Amygdala (tissue), 56 donors: ENCODE measurements at places on chromosomes 4 and X.

- DNase-seq = no peak
These were observed 16.2 kb downstream of the GPAT3 start for GRCh38 chr4:83552083-83552482.

DNA sequence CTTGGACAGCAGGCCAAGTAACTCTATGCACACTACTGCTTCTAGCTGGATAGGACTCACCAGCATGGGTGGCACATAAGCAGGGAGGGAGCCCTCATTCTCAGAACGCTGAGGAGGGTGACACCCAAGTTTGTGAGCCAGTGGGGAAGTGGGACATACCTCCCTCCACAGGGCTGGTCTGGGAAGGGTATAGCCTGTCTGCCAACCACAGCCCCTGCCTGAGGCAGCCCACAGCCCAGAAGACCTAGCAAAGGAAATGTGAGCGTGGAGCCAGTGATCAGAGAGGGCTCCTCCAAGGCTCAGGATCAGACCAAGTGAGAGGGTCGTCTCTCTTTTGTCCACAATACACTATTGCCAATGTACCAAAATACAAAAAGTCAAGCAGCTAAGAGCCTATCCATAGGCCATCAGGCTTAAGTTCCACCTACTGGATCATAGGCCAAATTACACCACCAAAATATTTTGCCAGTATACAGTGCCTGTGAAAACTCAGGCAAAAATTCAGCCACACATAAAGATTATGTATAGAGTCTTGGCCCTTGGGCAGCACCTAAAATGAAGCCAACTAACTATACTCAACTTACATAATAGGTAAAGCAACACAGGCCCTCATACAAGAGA, 1203.1 kb downstream of the PCDH18 start:
- DNase-seq = no peak

DNA sequence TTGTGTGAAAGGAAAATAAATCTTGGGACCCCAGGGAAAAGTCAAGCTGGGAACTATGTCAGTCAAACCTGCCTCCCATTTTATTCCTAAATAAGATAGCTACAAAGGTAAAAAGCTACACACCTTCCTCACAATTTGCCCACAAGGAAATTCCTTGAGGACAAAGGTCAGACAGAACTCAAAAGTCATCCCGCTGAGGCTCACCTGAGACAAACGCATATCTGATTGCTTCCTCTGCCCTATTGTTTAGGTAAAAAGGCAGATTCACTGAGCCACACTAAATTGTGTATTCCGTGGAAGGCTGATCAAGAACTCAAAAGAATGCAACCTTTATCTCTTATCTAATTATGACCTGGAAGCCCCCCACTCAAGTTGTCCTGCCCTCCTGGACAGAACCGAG, 58.7 kb upstream of the MAML3 start:
- DNase-seq = no peak

GRCh38 chr4:132276185-132276584, 872.9 kb upstream of the PCDH10 start:
- DNase-seq = no peak

DNA sequence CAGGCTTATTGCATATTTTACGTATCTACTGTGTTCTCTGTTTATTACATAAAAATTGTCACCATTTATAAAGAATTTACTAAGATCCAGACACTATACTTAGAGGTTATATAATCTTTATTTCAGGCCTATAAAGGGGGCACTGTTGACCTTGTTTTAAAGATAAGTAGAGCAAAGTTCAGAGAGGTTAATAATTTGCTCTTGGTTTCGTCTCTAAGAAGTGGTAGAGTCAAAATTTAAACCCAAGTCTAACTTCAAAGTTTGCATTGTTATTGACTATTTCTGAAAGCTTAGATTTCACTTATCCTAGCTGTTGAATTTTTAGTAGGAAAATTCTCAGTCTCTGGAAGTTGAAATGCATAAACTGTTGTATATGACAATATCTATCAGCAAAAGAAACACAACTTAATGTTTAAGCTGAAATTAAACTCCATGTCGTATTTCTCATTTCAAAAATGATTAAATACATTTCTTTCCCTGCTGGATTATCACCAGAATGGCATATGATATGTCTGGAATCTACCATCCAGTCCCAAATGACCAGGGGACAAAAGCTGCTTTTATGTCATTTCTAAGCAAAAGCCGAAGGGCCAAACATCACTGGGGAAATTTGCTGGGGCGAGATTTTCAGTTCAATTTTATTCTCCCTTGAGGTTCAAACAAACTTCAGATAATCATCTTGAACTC, 138.4 kb downstream of the SLC7A11 start:
- DNase-seq = no peak

DNA sequence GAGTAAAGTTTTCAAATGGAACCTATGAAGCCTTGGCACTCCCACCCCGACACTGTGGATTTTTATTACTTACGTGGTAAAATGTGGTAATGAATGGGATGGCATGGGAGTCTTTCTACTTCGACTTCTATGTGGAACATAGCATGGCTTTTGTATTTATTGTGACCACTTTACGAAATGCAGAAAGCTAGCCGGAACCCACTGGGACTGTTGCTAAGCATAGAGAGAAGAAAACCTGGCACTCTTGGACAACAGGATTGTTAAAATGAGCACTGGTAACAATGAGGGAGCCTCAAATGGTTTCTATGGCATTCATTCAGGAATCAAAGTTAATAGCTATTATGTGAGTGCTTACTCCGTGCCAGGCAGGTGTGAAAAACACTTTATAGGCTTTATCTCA, 113.3 kb downstream of the PDS5A start:
- no peak for DNase-seq

DNA sequence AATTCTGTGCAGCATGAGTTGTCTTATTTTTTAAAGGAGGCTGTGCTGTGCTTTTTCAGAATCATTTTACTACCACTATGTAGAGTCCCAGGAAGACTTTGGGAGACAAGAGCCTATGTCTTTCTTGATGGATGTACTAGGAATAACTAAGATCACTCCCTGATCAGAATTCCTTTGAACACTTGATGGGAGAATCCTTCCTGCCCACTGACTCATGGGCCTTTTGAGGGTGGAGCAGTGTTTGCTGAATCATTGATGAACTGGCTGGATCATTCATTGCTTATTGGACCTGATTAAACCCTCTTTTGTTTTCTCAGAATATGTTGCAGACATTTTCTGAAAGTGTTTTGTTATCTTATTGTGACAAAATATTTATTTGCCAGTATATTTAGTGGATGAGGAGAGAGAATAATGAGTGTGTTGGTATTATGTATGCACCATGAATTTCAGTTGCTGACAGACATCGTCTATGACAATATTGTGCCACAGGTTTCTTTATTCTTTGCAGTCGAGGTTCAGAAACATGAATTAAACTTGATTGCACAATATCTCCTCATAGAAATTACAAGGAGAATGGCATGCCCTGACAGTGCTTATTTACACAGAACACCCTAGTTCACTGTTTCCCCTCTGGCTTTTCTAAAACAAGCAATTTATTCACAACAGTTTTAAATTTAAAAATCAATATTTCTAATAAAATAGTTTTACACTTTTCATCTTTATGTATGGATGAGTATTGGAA, 36.3 kb downstream of the POU4F2 start:
- no peak for DNase-seq

DNA sequence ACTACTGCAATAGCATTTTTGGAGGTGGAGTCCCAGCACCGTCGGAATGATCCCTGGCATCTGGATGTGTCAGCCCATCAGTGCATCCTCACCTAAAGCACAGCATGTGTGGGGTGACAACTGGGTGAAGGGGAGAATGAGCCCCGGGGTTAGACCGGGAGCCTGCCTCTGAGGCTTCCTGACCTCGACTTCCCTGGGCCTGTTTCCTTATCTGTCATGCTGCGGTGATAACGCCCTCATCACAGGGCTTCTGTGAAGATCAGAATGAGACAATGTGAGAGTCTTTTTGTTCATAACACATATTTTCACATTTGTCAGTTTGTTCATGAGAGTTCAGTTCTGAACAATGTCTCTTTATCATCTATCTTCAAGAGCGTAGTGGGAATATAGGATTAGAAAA, 31.1 kb upstream of the PDLIM3 start:
- no peak for DNase-seq

- DNase-seq = no peak
These were observed 16.1 kb downstream of the PGRMC2 start for GRCh38 chr4:128271551-128271950.

GRCh38 chrX:35150052-35150451, 207.5 kb downstream of the FAM47B start:
- DNase-seq = no peak

GRCh38 chr4:94976371-94977011, 218.7 kb downstream of the BMPR1B start:
- DNase-seq = no peak

- no peak for DNase-seq
These were observed 110.4 kb downstream of the LRBA start for GRCh38 chr4:150904671-150905070.

DNA sequence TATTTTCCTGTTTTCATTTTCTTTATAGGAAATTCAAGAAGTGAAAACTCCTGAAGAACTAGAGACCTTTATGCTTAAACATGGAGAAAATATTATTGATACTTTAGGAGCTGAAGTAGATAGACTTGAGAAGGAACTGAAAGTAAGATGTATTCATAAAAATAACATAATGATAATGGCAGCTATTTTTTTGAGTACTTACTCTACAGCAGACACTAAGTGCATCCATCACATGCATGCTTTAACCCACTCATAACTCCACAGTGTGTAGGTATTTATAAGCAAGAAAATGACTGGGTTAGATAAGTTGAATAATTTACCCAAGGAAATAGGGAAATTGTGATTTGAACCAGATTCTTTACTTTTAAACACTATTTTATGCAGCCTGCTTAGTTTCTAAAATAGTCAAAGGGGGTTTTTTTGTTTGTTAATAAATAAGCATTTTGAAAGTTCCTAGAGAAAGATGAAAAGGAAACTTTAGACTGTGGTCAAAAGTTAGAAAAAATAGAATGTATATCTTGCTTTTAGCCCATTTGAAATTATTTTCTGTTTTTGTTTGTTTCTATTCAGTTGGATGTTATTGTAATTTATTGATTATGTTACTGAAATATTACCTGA, 74.2 kb downstream of the BEND4 start:
- no peak for DNase-seq

- DNase-seq = no peak
These were observed 55.0 kb downstream of the ATP11C start for GRCh38 chrX:139877710-139878414.

DNA sequence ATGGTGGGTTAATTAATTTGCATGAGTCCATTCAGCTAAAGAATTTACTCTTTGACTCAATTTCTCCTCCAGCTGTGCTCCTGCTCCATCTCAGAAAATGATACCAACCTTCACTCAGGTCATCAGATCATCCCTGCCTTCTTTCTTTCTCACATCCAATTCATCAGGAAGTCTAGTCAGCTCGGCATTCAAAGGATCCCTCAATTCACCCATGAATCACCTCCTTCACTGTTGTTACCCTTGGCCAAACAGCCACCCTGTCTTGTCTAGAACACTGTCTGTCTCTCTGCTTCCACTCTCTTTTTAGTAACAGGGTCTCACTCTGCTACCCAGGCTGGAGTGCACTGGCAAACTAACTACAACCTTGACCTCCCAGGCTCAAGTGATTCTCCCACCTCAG, 337.4 kb upstream of the SFRP2 start:
- DNase-seq = no peak

GRCh38 chr4:100062921-100063320, 112.8 kb upstream of the H2AZ1 start:
- DNase-seq = no peak

DNA sequence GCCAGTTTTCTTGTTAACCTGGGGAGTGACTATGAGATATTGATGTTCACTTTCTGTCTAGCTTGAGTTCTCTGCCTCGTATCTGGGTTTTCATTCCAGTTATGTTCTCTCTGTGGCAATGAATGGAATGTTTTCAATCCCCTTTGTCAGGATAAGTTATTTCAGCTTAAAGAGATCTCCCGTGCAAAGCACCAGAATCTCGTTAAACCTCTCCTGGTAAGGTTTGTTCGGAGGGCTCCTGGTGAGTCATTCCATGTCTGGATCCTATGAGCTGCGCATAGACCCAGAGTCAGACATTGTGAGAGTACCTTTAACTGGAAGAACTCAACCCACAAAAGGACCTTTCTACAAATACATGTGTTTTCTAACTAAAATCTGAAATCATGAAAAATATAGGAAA, 51.0 kb downstream of the KDR start:
- no peak for DNase-seq

GRCh38 chrX:19613645-19614323, 98.5 kb upstream of the MAP3K15 start:
- no peak for DNase-seq

DNA sequence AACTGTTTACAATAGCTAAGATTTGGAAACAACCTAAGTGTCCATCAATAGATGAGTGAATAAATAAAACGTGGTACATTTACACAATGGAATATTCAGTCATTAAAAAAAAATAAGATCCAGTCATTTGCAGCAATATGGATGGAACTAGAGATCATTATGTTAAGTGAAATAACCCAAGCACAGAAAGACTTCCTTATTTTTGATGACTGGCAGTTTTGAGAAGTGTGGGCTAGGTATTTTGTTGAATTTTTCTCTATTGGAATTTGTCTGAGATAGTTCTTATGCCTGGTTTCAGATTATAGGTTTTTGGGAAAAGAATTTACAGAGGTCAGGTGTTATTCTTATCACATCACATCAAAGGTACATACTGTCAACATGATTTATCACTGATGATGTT, 293.8 kb upstream of the ARSJ start:
- no peak for DNase-seq

- DNase-seq = no peak
These were observed 16.2 kb downstream of the HNRNPD start for GRCh38 chr4:82357640-82358039.

GRCh38 chrX:8126092-8126491, 45.0 kb downstream of the VCX2 start:
- DNase-seq = no peak

DNA sequence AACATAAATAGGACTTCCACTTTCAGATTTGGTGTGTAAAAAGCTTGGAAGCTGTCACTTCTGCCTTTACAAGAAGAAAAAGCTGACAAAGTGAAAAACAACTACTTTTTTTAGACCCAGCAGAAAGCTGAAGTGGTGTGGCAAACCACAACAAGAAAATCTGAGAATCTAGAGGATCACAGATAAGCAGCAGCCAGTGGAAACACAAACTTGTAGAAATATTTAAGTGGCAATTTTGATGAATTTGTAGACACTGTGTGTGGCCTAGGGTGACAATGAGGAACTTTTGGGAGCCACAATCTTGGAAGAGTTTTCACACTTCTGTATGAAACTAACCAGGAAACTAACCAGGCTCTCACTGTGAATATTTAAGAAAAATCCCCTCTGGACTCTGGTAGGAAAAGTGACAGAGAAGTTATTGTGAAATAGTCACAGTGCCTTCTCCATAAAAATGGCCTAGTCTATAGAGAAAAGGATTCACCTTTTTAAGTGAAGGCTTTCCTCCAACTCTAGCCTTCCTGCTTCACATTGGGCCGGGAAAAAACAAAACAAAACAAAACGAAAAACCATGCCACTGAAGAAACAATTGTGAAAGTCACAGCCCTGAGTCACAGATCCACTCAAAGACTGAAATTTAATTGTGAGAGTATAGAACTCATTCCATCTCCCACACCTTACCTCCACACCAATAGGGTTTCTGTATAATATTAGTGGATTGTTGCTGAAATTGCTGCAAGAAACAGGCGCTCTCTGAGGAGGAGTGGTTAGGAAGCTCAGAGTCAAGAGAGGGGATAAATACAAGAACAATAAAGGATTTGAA, 26.7 kb upstream of the GUCY1A1 start:
- DNase-seq = no peak

- DNase-seq = no peak
These were observed 164.3 kb downstream of the STPG2 start for GRCh38 chr4:97978791-97979488.

- no peak for DNase-seq
These were observed 469.1 kb downstream of the GBA3 start for GRCh38 chr4:23161787-23162186.

GRCh38 chr4:109385260-109385659, 48.4 kb upstream of the SEC24B start:
- no peak for DNase-seq
